ENCODE measurements at places on chromosomes 4 and X.

- no peak for DNase-seq
Observed at GRCh38 chr4:18754180-18754579, 732.6 kb upstream of the LCORL start.

DNA sequence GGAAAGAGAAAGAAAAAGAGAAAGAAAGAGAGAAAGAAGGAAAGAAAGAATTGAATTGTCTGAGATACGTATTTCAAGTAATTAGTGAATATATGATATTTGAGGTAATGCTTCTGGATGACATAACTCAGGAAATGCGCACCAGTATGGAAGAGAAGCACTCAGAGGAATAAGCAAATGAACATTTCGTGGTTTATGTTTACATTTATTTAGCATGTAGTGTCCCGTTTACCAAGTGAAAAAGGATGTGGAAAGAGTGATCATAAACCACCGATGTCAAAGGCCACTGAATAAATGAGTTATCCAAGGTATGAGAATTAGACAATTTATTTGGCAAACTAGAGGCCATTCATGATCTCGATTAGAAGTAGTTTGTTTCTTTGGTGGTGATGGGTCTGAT is 200.4 kb downstream of the ARAP2 start:
- DNase-seq, result no peak

- no peak for DNase-seq
Observed at GRCh38 chr4:88937081-88937480, 119.9 kb downstream of the FAM13A start.

DNA sequence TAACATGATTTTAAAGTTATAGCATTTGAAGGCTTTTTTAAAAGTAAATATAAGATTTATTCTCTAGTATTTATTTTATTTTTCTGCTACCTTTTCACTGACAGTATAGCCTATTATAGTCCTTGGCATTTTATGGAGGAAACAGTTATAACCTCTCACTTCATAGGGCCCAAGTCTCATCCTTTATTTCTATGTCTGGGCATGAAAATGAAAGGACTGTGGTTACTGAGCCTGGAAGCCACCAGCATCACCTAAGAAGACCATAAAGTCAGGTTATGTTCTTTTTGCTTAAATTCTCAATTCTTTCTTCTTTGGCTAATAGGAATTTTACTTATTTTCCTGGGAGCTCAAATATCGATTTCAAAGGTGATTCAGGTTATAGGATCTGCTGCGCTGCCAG is 494.7 kb upstream of the TECRL start:
- DNase-seq, result no peak

DNA sequence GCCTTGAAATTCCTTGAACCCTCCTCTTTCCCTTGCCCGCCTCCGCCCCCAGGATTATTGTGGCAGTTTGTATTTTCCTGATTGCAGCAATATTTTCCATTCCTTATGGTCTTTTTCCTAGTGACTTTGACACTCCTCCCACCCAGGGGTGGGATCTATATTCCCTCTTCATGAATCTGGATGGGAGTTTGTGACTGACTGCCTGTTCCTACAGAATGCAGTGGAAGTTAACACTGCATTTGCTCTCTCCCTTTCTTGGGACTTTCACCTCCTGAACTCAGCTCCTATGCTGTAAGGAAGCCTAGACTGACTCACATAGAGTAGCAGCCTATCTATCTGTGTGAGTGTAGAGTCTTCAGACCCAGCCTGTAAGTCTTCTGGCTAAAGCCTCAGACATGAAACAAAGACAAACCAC is 2.2 kb downstream of the FUNDC2 start:
- no peak for DNase-seq

DNA sequence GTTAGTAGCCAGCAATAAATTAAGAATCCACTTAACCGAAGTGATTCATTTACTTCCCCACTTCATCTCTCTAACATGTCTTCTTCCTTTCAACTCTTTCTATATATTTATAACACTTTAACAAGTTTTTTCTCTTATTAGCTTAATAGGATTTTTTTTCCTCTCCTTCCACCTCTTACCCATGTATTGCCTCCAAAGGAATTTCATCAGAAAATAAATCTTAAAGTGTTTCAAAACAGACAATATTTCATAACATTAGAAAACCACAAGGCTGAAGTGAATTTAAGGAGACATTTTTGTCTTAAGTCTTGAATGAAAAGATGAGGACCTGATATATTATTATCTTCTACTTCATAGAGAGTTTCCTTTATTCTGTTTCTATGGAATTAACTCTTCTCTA is 101.5 kb downstream of the PDGFC start:
- DNase-seq, result no peak

DNA sequence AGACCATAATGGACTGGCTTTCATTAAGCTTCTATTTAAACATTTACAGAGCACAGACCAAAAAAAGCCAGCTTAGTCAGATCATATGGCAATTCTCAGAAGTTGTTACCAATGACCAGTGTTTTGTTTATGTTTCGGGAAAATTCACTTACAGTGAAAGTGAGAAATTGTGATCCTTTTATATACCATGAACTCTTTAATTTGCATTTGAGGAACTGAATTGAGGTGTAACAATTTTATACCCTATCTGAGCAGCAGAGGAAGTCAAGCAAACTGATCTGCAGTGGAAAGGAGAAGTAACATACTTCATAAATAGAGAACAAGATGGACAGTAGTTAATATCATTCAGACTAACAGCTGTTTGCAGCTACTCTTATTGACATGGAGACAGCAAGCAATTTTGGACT is 97.1 kb downstream of the TMA16 start:
- DNase-seq, result no peak

- no peak for DNase-seq
Observed at GRCh38 chrX:12469296-12469695, 321.9 kb upstream of the PRPS2 start.

- no peak for DNase-seq
Observed at GRCh38 chr4:6953751-6954380, 44.2 kb downstream of the TBC1D14 start.

GRCh38 chrX:29477878-29478277 is 737.5 kb upstream of the MAGEB2 start:
- DNase-seq, result no peak

GRCh38 chr4:184288451-184289178 is 70.9 kb upstream of the ENPP6 start:
- DNase-seq, result no peak

- no peak for DNase-seq
Observed at GRCh38 chr4:118973295-118973694, 84.6 kb downstream of the SYNPO2 start.

DNA sequence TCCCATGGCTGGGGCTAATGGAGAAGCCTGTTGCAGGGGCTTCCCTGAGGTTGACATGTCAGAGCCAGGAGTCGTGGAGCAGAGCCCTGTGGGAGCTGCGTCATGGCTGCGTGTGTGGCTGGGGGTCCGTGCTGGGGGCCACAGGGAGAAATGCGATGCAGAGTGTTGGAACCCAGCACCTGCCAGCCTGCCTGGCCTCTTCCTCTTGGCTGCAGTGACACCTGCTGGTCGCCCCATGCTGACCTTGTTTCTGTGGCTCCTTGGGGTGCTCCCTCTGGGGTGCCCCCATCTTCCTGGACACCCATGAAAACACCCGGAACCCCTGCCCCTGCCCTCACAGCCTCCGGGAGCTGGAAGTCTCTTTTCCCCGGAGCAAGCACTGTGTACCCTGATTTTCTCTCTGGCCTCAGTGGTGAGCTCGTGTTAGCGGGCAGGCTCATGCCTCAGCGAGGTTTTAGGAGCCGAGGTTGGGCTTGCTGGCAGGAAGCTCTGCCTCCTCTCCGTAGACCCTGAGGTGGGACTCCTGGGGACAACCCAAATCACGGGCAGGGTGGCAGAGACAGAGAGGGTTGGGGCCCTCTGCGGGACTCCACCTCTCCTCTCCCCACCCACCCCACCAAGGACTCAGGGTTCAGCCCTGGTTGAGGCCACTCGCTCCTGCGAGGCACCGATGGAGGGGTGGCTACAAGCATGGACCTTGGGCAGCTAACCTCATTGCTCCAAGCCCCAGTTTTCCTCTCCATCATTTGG is 103.7 kb downstream of the SORCS2 start:
- no peak for DNase-seq

- DNase-seq, result no peak
Observed at GRCh38 chr4:42302348-42302747, 94.9 kb upstream of the SHISA3 start.

DNA sequence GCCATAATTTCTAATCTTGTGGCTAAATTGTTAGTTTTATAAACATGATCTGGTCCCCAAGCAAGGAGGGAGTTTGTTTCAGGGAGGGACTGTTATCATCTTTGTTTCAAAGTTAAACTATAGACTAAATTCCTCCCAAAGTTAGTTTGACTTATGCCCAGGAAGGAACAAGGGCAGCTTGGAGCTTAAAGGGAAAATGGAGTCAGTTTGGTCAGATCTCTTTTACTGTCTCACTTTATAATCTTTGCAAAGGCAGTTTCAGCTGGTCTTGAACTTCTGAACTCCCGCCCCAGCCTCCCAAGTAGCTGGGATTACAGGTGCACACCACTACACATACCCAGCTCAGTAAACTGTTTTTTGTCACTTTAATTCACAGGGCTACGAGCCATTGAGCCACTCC is 214.7 kb downstream of the ZNF674 start:
- no peak for DNase-seq

- DNase-seq, result no peak
Observed at GRCh38 chr4:99762728-99763127, 53.9 kb upstream of the DAPP1 start.

DNA sequence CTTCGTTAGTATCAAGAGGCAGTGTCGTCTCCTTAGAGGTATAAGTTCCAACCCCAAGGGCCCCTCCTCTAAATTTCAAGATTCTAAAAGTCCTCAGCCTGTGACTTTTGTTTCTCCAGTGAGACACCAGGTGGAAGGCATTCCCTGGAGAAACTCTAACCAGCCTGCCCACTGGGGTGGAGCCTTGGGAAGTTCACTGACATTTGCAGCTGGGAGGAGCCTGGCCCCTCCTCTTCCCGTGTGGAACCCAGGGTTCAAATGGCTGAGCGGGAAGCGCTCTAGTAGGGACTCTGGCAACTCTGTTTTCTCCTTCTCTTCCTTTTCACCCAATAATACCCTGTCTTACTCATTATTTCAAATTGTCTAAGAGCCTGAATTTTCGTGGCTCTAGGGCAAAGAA is 325.0 kb downstream of the TLL1 start:
- DNase-seq, result no peak

DNA sequence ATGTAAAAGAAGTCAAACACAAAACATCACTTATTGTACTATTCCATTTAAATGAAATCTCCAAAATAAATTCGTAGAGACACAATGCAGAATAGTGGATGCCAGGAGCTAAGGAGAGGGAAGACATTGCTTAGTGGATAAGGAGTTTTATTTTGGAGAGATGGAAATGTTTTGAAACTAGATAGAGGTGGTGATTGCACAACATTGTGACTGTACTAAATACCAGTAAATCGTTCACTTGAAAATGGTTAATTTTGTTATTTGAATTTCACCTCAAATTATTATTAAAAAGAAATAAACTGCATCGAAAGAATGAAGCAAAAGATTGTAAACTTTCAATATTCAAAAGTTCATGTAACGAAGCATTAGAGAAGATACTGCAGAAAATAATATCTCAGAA is 9.7 kb upstream of the ACSL4 start:
- no peak for DNase-seq

DNA sequence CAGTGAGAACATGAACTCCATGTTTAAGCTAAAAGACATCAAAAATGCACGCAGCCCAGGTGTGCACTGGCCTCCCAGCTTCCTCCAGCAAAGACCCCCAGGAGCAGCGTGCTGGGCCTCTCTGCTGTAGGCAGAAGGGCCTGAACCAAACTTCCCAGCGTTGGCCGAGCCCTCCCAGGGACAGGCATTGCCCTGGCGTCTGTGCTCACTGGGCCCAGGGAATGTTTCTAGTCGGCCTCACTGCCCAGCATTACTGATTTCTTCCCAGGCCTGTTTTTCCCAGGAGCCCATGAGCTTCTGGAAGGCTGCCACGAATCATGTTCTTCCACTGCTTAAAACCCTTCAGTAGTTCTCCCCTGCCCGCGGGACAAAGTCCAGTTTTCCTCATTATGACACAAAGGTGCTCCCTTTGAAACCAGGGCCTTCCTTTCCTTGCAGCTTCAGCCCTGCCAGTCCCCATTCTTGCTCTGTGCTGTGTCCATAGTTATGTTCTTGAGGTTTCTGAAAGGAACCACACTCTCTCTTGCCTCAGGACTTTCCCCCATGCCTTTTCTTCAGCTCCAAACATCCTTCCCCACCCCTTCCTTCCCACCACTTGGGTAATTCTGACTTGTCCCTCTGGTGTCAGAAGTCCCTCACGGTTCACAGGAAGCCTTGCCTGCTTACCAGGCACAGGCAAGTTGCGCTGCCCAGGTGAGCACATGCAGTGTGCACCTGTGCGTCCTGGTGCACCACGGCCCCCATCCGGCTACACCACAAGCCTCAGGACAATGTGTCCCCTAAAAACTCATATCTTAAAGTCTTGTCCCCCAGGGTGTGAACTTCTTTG is 93.4 kb upstream of the ENPP6 start:
- DNase-seq, result no peak

DNA sequence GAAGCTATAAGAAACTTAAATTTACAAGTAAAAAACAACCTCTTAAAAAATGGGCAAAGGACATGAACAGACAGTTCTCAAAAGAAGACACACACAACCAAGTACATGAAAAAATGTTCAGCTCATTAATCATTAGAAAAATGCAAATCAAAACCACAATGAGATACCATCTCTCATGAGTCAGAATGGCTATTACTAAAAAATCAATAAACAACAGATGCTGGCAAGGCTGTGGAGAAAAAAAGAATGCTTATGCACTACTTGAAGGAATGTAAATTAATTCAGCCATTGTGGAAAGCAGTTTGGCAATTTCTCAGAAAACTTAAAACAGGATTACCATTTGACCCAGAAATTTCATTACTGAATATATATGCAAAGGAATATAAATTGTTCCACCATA is 666.3 kb upstream of the GRIA3 start:
- no peak for DNase-seq

DNA sequence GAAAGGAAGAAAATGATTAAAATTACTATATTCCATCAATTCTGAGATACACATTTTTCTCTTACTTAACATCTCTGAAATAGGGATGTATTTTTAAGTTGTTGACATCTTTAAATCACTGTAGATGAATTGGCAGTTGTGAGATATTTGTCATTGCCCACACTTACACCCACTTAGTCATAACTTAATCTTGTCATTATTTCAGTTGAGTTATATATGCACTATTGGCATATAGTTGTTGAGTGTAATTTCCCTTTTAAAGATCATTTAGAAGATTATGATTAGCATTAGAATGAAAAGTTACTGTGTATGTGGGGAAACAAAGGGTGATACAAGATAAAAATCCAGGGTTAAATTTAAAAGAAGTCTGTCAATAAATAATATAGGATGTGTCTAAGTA is 2.2 kb downstream of the AIMP1 start:
- no peak for DNase-seq

DNA sequence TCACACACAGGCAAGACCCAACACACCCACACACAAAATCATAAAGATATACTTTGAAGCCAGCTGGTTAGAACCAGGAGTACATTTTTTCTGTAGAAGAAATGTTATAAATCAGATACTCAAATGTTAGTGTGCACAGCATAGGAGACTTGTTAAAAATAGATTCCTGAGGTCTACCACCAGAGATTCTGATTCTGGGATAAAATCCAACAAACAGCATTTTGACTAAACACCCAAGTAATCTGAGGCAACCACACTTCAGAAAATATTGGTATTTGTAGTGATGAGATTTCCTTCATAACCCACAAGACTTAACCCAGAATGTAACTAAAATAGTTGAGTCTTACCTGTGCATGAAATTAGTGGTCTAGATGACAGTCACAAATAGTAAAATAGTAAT is 301.8 kb downstream of the HNRNPD start:
- DNase-seq, result no peak

Measured in stimulated activated CD8-positive, alpha-beta memory T cell treated with anti-CD3 and anti-CD28 coated beads, Interleukin-7, amount 100 ng/mL, for 24 hours (primary cell).